ENCODE measurements at places on chromosomes 6 and 20.
A peak's percentile ranks its signal among the peaks of the same experiment; 100 is the strongest.

- peak; percentile 45 for DNase-seq
Observed at GRCh38 chr6:41527721-41528408, 18.3 kb upstream of the FOXP4 start.

GRCh38 chr6:52155791-52156576 is 30.2 kb upstream of the IL17A start:
- no peak for DNase-seq

- DNase-seq: no peak
Observed at GRCh38 chr6:155452576-155452975, 3.1 kb downstream of the NOX3 start.

GRCh38 chr20:1326031-1326930 is 2.7 kb downstream of the SDCBP2 start:
- peak; percentile 62 for DNase-seq

DNA sequence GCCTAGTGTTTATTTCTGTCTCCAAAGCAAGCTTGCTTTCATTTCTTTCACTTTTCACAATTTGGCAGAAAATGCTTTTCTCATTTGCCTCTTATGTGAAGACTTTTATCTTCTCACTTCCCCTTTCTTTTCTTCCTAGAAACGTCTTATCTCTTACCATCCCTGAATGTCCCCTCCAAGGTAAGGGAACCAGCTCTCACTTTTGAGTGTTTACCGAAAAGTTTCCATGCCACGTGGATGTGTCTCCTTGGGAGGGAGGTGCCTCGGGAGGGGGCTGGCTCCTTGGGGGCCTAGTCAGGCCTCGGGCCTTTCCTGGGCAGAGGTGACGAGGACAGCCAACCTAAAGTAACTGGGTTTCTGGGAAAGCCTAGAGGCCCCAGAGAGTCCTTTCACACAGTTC is 127.4 kb downstream of the CD24 start:
- DNase-seq: no peak

GRCh38 chr20:12113468-12114371 is 196.0 kb downstream of the BTBD3 start:
- DNase-seq: peak; percentile 38

DNA sequence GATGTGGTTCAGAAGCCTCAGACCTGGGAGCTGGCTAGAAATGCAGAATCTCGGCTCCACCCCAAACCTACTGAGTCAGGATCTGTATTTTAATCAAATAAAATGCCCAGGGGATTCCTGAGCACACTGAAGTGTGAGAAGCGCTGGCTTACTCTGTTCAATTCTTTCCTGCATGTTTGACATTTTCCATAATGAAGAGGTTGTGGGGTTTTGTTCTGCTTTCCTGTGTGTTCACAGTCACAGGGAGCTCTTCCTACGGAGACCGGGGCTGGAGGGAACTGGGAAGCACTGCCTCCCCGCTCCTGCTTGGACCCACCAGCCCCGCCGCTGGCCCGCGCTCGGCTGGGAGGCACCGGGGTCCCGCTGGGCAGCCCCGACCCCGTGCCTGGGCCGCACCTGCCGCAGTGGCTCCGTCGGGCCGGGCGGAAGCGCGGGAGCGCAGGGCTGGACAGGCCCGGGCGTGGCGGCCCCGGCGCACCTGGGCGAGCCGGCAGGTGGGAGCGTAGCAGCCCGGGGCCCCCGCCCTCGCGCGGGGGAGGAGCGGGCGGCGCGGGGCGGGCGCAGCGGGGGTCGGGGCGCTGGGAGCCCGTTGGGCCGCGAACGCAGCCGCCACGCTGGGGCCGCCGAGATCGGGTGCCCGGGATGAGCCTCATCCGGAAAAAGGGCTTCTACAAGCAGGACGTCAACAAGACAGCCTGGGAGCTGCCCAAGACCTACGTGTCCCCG is at the start of gene MAPK13:
Gene MAPK13, plus strand, starts transcription at position 573 of the 726 bp plus-strand sequence. Its CDS starts 70 bp downstream, at position 643.
- DNase-seq: peak; percentile 41
